Bladder microvascular endothelial cell (primary cell): ENCODE measurements at places on chromosomes 3 and 15. TPM values are rescaled to one million over a fixed set of nuclear protein-coding genes. Genes with fewer than 3 reads are reported as not detected.

Gene GRK7
- total RNA-seq: under 0.01 TPM in 1 of 2 replicates, not detected in the other

Gene TMEM266
- not detected in 2 replicates for total RNA-seq

Gene CORO2B
- total RNA-seq: 0.32 and 2.1 TPM in 2 replicates

Gene BFSP2
- not detected in 2 replicates for total RNA-seq

Gene DISP2
- under 0.01 and 0.38 TPM in 2 replicates for total RNA-seq

Gene PSTPIP1
- 0.13 TPM in 1 of 2 replicates, not detected in the other for total RNA-seq

Gene SNAPC5
- 18.1 and 31.6 TPM in 2 replicates for total RNA-seq

Gene CDHR4
- not detected in 2 replicates for total RNA-seq

Gene STAC
- total RNA-seq: 7.4 and 12.5 TPM in 2 replicates

Gene CCDC191
- total RNA-seq: 1.3 and 2.6 TPM in 2 replicates

Gene CRELD1
- 18.6 and 72.6 TPM in 2 replicates for total RNA-seq

Gene ITIH1
- total RNA-seq: 0.16 TPM in 1 of 2 replicates, not detected in the other

Gene SEMA3F
- 36.8 and 47.1 TPM in 2 replicates for total RNA-seq

Gene HES1
- 27.6 and 34.2 TPM in 2 replicates for total RNA-seq

Gene NTRK3
- total RNA-seq: not detected in 2 replicates

Gene HTR3E
- not detected in 2 replicates for total RNA-seq

Gene IL20RB
- total RNA-seq: 0.16 and 1.1 TPM in 2 replicates

Gene UBL7
- total RNA-seq: 16.8 and 24.0 TPM in 2 replicates

Gene LRRN1
- not detected in 2 replicates for total RNA-seq

Gene TEX55
- total RNA-seq: not detected in 2 replicates

Gene ATP13A4
- 0.13 TPM in 1 of 2 replicates, not detected in the other for total RNA-seq

Gene IGSF11
- 0.13 TPM in 1 of 2 replicates, not detected in the other for total RNA-seq

Gene EFL1
- 17.3 and 33.0 TPM in 2 replicates for total RNA-seq

Gene NEK10
- total RNA-seq: 1.6 and 2.8 TPM in 2 replicates

Gene AMOTL2
- total RNA-seq: 70.7 and 145 TPM in 2 replicates

Gene NAALADL2
- total RNA-seq: 0.44 and 0.65 TPM in 2 replicates

Gene CADM2
- total RNA-seq: not detected in 2 replicates

Gene TMCO5A
- not detected in 2 replicates for total RNA-seq

Gene VPS8
- 39.0 and 86.5 TPM in 2 replicates for total RNA-seq

Gene NMNAT3
- 0.81 and 1.5 TPM in 2 replicates for total RNA-seq

Gene MORC1
- not detected in 2 replicates for total RNA-seq

Gene CNTN6
- total RNA-seq: not detected in 2 replicates

Gene CHRFAM7A
- 1.6 and 2.1 TPM in 2 replicates for total RNA-seq

Gene ILDR1
- not detected in 2 replicates for total RNA-seq

Gene SUCNR1
- under 0.01 TPM in 2 replicates for total RNA-seq

Gene FILIP1L
- total RNA-seq: 18.9 and 104 TPM in 2 replicates

Gene GATA2
- 10.4 and 12.6 TPM in 2 replicates for total RNA-seq

Gene SLC2A2
- not detected in 2 replicates for total RNA-seq

Gene CFAP20DC
- total RNA-seq: 0.81 and 0.82 TPM in 2 replicates

Gene PROK2
- total RNA-seq: not detected in 2 replicates

Gene SPATA12
- 0.13 TPM in 1 of 2 replicates, not detected in the other for total RNA-seq

Gene DNAH1
- total RNA-seq: 1.5 and 7.0 TPM in 2 replicates

Gene PLCB2
- total RNA-seq: 0.13 and 0.16 TPM in 2 replicates

Gene SERINC4
- total RNA-seq: not detected in 2 replicates

Gene SYNPR
- total RNA-seq: not detected in 2 replicates

Gene PPP1R14D
- total RNA-seq: not detected in 2 replicates

Gene OXTR
- total RNA-seq: 0.32 and 1.1 TPM in 2 replicates

Gene ALDH1L1
- under 0.01 TPM in 1 of 2 replicates, not detected in the other for total RNA-seq

Gene WDR76
- total RNA-seq: 11.0 and 13.4 TPM in 2 replicates

Gene ATP10A
- total RNA-seq: 0.13 and 0.49 TPM in 2 replicates

Gene SKOR1
- under 0.01 TPM in 1 of 2 replicates, not detected in the other for total RNA-seq

Gene DAZL
- not detected in 2 replicates for total RNA-seq

Gene MESP2
- total RNA-seq: not detected in 2 replicates

Gene SI
- not detected in 2 replicates for total RNA-seq

Gene RASL12
- total RNA-seq: 0.16 TPM in 1 of 2 replicates, not detected in the other
